Activated T-helper 9 cell treated with anti-CD3 and anti-CD28 coated beads, Interleukin-2, amount 50 U/mL, for 16 hours (primary cell): ENCODE measurements at places on chromosomes 3 and 15.

DNA sequence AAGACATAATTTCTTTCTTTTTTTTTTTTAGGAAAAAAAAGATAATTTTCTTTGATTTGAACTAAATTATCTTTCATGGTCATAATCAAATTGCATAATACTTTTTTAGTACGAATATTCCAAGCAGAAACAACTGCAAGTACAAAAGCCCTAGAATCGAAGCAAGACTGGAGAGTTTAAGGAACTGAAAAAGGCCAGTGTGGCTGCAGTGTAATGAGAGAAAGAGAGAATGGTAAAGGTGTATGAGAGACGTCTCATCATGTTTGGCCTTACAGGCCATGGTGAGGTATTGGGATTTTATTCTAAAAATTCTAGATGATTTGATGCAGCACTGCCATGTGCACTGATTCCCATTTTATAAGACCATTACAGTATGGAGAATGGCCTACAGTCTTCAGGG, 180.9 kb downstream of the SUCNR1 start:
- DNase-seq, result no peak

DNA sequence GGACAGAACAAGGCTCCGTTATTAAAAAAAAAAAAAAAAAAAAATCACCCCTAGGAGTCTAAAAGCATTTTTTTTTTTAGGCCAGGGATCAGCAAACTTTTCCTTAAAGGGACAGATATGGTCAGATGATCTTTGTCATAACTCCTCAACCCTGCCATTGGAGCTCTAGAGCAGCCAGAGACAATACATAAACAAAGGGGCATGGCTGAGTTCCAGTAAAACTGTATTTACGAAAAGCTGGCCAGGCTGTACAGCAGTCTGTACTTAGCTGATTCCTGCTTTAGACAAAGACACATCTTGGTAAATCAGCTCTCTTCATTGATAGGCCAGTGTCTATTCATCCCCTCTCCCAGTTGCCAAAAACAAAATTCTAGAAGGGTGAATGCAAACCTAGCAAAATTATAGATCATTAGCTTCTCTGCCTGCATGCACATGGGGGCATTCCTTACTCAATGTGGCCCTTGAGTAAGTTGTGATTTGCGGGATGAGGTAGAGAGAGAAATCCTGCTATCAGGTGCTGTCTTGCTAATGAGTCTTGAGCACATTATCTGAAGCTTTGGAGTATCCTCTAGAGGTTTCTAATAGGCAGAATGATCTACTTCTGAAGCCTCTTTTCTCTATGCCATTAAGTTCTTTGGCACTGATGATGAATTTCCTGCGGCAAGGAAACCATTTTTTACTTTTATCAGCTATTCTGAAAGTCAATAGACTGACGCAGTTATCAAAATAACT, 35.2 kb downstream of the SENP8 start:
- no peak for DNase-seq

DNA sequence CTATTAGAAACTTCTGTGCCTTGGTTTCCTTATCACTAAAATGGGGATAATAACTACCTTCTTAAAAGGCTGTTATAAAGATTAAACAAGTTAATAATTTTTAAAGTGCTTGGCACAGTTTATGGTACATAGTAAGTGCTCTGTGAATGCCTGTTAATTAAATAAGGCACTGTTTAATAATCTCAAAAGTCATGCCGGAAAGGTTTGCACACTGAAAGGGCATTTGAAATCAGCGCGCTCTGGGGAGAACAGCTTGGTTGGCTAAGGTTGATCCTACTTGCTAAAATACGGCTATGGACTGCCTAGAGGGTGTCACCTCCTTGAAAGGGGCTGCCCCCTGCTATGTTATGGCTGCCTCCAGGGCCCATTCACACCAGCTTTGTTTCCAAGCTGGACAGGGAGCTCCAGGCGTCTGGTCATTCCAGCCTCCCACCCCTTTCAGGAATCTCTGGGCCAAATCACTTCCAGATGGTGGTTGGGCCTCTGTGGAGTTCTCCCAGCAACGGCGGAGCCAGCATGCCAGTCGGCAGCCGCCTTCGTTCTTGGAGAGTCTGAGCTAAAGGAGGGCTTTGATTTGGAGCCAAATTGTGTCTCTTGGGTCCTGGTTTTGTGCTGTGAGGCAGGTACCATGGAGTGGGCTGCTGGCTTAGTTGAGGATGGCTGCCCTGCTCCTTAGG, 5.9 kb downstream of the FLNB start:
- DNase-seq, result no peak

GRCh38 chr3:102174312-102174712, 260.5 kb upstream of the ZPLD1 start:
- DNase-seq, result no peak

- no peak for DNase-seq
Observed at GRCh38 chr15:64806509-64806908, 18.9 kb downstream of the PIF1 start.

DNA sequence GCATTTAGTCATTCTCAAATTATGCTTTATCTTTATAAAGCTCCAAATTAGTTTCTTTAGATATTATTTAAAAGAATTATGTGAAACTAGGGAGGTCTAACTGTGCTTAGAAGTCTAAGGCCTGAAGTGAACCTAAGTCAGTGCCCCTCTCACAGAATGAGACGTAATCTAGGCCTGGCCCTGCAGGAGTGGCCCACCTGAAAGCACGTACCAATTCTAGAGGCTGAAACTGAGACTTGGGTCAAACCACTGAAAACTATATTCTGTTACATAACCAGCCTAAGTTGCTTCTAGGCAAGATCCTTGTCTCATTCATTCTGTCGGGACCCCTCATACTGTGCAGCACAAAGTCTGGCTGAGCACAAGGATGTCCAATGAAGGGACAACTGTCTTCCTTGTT, 143.7 kb downstream of the ISL2 start:
- no peak for DNase-seq

GRCh38 chr15:38058596-38059075, 124.2 kb downstream of the TMCO5A start:
- DNase-seq, result no peak

DNA sequence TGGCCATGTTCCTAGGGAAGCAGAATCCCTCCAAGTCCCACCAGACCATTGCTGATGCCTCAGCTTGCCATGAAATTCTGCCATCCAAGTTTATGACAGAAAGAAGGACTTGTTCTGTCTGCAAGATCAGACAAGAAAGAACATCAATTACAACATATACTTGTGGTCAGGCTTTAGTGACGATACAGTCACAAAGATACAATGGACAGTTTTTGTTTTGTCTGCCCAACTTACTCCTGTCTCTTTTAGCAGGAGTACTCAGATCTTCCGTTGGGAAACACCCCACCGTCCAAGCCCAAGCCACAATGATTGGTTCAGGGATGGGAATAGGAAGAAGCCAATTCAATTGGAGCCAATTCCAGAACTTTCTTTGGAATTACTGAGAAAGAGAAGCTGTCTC, 15.7 kb downstream of the KLHL6 start:
- no peak for DNase-seq

DNA sequence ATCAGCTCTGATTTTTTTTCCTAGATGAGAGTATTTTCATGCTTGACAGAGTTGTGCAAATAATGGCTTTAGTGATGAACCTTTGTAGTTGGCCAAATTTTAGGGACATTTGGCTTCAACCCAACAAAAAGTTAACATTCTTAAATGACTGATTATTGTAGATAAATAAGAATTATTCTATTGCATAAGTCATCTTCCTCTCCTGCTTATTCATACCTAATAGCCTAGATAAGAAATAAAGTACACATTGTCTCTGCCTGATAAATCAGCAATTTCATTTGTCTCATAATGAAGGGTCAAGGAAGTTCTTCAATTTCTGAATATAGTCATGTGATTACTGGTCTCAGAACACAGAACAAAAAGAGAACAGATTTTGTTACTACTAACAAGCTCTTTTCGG, 428.9 kb upstream of the IL12A start:
- DNase-seq, result no peak
